OCI-LY7 (cell line): ENCODE measurements at places on chromosomes 7 and 10. TPM values are rescaled to one million over a fixed set of nuclear protein-coding genes. Genes with fewer than 3 reads are reported as not detected.

GRCh38 chr10:77138541-77138940 is 499.1 kb downstream of the KCNMA1 start:
- DNase-seq: no peak

GRCh38 chr7:7219216-7219615 is 36.9 kb downstream of the C1GALT1 start:
- no peak for DNase-seq

DNA sequence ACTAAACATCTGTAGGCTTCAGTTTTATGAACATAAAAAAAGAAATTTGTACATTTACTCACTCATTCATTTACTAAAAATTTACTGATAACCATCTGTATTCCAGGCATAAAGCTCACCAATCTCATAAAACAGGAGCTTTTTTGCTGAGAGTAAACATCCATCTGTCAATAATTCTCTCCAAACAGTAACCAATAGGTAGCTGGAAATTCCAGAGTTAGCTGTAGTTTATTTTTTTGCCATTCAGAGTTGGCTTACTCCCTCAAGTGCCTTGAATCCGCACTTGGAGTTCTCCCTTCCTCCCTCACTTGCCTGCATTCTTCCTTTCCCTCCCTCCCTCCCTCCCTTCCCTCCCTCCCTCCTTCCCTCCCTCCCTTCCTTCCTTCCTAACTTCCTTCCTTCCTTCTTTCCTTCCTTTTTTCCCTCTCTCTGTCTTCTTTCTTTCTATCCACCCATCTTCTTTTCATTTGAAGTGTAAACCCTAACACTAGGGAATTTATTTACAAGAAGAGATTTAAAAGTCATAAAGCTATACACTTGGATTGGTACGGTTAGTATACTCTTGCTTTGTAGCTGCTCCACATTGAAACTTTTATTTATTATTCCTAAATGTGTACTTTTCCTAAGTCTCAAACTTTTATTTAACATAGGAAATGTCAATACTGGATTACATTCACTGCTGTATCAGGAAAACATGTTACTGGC is 44.6 kb upstream of the BICC1 start:
- no peak for DNase-seq

DNA sequence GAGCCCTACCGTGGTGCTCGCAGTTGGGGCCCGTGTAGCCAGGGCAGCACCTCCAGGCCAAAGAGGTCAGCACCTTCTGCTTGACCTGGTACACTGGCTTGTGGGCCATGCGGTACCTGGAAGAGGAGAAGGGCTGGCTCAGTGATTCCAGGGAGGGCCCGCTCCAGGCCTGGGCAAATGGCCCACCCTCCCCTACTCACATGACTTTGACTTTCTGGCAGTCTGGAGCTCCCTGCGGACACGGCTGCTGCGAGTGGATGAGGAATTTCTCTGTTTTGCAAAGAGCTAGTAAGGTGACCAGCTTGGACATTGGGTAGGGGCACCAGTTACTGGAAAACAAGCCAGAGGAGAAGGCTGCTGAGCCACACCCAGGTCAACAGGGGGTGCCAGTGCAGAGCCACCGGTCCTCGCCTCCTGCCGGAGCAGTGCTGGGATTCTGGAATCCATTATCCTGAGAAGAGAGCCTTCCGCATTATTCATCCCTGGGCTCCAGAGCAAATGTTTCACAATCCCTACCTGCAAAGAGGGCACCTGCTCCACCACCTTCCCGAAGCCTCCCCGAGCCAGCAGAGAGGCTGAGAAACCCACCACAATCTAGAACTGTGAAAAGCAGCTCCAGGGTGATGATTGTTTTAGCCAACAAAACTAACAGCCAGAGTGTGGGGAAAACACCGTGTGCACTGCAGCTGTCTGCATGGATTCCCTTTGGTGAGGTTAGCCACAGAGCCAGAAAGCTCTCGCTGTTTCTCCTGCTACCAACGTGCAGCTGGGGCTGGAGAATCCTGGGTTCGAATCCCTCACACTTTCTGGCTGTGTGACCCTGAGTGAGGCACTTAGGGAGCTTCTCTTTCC is 11.8 kb downstream of the MMRN2 start:
- DNase-seq: no peak

Gene COL17A1
- total RNA-seq: 0.15 and 0.17 TPM in 2 replicates

Gene TMEM213
- not detected in 2 replicates for total RNA-seq

Gene EBLN1
- not detected in 2 replicates for total RNA-seq
